AG09309 (cell line): ENCODE measurements at places on chromosomes 5 and 9.

DNA sequence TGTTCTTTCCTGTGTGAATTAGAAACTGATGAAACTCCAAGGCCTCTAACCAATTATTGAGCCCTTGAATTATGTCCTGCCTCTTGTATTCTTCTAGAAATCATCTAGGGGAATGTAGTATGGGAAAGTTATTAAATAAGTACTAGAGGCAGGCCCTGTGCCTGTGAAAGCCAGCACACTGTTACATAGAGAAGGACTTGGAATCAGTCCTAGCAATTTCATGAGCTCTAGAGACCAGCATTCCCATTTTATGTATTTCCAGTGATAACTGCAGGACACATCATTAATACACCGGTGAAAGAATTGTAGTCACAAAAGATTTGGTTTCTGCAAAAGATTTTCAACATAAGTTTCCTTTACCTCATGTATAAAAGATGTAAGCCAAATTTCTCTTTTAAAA is 168.5 kb upstream of the VLDLR start:
- DNase-seq, result no peak

- DNase-seq, result no peak
Observed at GRCh38 chr5:147397616-147398015, 112.3 kb downstream of the DPYSL3 start.

DNA sequence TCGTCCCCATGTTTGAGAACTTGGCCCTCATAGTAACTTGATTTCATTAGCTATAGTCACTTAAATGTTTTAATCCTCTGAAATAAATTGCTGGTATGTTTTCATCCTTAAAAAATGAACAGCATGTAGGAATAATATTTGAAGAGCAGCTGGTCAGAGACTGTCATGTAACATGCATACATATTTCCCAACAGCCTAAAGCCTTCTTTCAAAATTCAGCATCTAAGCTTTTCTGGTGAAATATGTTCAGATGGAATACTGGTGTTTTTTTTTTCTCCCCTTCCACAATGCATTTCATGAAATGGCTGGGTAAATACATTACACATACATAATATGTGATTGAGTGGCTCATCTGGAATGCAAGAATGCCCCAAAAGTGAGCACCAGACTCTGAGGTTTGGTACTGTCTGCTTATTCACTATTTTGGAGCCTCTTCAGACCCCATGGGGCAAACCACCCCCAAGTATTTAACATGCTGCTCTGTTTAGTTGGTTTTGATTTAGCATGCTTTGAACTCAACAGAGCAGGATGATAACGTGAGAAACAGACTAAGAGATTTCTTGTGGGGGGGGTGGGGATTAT is 94.0 kb downstream of the SMARCA2 start:
- peak; percentile 54 for DNase-seq

GRCh38 chr9:105392531-105392930 is 55.3 kb upstream of the FSD1L start:
- DNase-seq, result no peak

GRCh38 chr5:168249923-168250322 is 41.5 kb upstream of the WWC1 start:
- DNase-seq, result no peak

DNA sequence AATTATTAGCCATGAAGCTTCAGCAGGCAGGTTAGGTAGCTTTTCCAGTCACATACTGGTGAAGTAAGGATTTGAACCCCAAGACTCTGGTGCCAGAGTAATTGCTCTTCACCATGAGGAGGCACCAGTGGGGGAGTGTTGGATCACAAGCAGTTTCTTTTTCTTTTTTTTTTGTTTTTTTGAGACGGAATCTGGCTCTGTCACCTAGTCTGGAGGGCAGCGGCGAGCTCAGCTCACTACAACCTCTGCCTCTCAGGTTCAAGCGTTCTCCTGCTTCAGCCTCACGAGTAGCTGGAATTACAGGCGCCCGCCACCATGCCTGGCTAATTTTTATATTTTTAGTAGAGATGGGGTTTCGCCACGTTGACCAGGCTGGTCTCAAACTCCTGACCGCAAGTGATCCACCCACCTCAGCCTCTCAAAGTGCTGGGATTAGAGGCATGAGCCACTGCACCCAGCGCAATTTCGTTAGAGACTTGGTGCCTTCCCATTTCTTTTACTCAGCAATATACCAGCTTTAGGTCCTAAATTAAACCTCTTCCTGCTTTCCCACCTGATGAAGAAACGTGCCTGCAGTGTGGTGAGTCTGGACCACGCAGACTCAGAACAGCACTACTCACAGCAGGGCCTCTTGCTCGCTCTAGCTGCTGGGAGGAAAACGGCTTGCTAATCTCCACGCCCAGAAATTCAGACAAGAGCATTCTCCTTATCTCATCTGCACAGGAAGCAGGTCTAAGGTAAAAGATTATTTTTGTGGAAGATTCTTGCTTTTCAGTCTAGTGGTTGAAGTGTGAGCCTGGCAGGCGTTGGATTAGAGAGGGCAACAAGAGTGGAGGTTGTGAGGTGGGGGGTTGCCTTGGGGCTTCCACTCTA is at the start of gene S100Z:
Gene S100Z, plus strand, starts transcription at position 596 of the 873 bp plus-strand sequence. CDS start 25,346 bp downstream, outside the sequence.
- no peak for DNase-seq

GRCh38 chr5:130052752-130053151 is 148.5 kb downstream of the CHSY3 start:
- DNase-seq, result no peak

DNA sequence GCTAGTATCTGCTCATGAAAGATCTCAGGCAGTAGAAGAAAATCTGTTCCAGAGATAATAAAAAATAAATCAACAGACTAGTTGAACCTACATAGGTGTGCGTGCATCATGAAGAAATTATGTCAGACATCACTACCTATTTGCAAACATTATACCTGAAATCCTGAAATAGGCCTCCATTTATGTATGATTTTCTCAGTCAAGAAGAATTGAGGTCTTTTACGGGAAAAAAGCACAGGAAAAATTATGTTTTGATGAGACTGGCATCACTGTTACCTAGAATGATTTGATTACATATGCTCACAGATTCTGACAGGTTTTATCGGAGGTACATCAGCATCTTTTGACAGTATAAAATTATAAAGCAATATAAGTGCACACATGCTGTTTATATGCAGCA is 1570.5 kb upstream of the NUDT12 start:
- DNase-seq, result no peak

- DNase-seq, result no peak
Observed at GRCh38 chr5:158777647-158778350, 321.9 kb downstream of the EBF1 start.

DNA sequence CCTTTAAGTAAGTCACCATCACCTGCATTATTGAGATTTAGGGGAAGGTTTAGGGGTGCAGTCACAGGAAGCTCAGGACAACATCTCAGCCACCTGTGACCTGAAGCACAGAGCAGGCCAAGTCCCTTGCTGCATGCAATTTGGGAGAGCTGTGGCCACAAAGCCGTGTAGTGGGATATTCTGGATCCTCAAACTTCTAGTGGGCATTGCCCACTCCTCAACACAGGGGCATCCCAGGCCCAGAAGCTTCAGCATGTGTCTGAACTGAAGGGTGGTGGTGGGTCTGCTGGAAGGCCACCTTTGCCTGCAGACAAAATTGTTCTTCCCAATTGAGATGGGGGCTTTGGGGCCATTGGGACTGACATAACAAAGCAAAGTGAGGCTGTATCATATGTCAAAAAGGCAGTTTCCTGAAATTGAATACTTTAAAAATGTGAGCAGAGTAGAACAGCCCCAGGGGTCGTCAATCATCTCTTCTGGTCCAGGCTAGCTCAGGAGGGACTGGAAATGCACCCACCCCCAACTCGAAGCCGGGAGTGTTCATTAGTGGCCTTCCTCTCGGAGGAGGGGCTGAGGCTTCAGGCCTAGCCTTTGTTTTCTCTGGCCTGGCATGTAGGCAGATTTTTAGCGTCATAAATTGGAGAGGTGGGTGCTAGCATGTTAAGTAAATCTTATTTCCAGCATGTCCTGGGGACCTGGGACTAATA is 2.8 kb upstream of the GADD45G start:
- DNase-seq, result no peak

- DNase-seq, result no peak
Observed at GRCh38 chr9:136093995-136094881, 851 bp downstream of the NACC2 start.

GRCh38 chr5:1322955-1323802 is 21.7 kb downstream of the CLPTM1L start:
- no peak for DNase-seq

- DNase-seq, result no peak
Observed at GRCh38 chr5:146799671-146800070, 78.9 kb downstream of the PPP2R2B start.

- no peak for DNase-seq
Observed at GRCh38 chr5:134005417-134006061, 764 bp upstream of the VDAC1 start.

- DNase-seq, result no peak
Observed at GRCh38 chr5:41870627-41871048, 413 bp upstream of the OXCT1 start.

DNA sequence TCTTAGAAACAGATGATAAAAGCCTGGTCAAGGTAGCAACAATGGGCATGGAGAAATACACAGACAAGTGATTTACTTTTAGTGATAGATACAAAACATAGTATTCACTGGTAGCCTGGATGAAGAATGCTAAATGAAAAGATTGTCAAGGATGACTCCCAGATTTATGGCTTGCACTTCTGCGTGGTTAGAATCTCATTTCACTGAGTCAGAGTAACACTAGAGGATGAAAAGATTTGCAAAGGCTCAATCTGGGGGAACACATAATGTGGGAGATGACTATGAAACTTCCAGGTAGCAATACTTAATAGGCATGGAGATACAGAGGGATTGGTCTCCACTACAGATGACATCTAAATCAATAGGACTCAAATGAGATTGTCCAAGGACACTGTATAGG is 38.4 kb downstream of the AGTPBP1 start:
- no peak for DNase-seq

DNA sequence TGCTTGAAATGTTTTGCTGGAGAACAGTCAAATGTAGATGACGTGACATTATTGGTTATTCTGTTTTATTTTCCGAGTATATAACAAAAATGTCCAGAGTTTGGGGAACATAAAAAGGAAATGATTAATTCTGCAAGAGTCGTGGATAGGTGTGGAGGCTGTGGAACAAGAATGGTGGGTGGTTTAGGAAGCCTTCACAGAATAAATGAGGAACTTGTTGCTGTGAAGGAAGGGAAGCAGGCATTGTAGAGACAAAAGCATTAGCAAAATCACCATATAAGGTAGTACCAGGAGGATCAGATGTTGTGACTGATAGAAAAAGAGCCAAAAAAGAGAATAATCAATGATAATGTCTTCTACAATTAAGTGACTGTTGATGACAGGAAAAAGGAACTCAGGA is 66.2 kb upstream of the CNTLN start:
- no peak for DNase-seq

DNA sequence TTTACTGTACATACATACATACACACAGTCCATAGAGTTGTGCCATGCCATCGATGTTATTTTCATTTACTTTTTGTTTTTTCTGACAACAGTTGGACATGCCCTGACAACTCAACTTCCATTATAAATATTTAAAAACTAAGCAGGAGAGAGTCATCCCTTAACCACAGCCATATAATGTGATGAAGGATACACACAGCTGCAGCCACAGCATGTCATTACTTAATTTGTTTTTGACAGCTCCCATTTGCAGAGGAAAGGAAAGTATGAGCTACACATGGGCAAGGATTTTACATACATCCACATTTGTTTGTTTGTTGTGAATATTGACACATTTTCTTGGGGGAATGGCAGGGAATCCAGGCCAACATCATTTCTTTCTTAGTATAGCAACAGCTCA is 91.5 kb upstream of the TUT7 start:
- DNase-seq, result no peak

- DNase-seq, result no peak
Observed at GRCh38 chr5:84383296-84383815, 1.3 kb downstream of the EDIL3 start.

GRCh38 chr9:90665072-90665471 is 22.4 kb upstream of the DIRAS2 start:
- no peak for DNase-seq

DNA sequence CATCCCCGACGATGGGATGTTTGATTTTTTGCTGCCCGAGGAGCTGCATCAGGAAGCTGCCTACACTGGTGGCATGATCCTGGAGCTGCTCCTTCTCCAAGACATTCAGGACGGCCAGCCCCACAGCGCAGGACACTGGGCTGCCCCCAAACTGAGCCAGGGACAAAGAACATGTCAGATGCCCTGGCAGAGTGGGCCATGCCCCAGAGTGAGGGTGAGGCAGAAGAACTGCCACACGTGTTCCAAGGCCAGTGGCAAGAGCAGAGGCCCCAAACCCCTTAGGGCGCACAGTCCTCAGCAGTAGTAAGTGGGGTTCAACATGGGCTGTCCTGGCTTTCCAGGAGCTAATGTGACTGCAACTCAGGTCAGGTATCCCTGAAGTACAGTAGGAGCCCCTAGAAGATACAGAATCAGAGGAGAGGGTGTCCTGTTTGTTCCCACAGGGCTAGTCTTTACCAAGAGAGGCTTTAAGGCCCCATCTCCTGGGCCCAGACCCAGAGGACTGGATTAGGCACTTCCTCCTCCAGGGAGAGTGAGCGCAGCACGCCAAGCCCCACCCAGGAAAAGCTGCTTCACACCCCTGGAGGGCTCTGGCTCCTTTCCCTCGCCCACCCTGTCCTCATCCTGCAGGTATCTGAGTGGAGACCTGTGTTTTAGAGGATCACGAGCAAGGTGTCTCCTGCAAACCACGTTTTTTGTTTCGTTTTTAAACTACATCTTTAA is 11.1 kb downstream of the HNRNPAB start:
- DNase-seq, result no peak

GRCh38 chr9:69834591-69835184 is 14.1 kb downstream of the CFAP95 start:
- DNase-seq, result no peak

GRCh38 chr9:38017149-38017884 is 51.7 kb downstream of the SHB start:
- DNase-seq, result no peak

GRCh38 chr9:97714435-97714834 is 17.3 kb upstream of the XPA start:
- DNase-seq, result peak; percentile 71

DNA sequence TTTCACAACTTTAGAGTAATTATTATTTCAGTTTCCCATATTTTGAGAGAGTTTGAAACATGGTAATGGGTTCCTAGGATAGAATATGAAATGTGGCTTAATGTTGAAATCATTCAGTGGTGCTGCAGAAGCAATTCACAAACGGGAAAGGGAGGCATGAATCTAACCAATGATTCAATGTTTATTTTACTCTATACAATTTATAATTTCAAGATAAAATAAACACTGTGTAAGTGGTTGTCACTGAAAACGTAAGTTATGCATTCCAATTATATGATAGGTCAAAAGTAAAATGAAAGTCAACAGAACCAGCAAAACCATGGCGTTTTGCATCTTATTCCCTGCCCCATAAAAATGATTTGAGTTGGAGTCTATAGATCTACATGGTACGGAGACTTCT is 1207.1 kb upstream of the CDH18 start:
- DNase-seq, result no peak

DNA sequence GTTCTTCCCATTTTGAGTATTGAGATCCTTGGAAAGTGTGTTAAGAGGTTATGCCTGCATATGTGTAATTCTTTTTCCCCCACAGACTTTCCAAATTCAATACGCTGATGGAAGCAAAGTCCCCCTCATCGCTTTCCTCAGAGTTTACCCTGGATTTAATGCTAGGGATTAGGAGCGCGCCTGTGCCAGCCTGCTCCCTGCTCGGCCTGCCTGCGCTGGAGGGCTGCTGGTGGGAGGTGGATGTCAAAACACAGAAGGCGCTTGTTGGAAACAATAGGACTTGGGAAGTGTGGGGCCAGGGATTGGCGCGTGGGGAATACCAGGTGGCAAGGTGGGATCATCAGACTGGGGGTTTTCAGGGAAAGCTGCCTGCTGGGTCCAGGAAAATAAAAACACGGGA is 39.8 kb upstream of the PTCH1 start:
- DNase-seq, result no peak

- DNase-seq, result no peak
Observed at GRCh38 chr5:121816164-121816563, 35.5 kb upstream of the FTMT start.
